SK-MEL-5 (cell line): ENCODE measurements at places on chromosomes 11 and 22.

DNA sequence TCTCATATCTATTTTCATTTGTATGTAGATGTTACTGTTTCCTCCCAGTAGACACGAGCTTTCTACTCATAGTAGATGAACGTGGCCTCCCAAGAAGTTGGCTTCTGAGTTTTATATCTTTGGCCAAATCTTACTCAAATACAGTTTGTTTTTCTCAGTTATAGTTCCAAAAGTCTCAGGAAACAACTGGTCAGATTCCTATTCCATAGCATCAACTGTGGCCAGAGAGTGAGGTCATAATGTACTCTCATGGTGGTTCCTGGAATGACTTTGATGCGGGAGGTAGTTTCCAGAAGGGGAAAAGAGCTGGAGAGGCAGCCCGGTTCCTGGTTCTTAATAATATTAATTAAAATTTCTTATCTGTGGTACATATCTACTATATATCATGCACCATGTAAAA, 77.3 kb downstream of the SLC17A6 start:
- DNase-seq = no peak

DNA sequence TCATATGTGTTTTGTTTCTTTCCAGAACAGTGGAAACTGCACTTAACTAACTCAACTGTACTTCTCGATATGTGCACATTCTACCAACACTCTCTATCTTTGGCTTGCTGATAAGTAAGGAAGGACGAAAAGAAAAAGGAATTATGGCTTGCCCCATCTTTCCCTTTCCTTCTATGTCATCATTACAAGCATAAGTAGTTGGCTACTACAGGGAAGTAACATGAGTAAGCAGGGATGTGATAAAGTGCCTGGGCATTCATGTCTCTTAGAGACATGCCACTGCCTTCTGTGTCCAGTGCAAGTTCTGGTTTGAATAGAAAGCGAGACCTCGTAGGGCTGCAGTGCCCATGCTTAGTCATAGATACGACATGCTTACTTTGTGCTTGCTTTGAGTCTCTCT, 342.5 kb downstream of the ETS1 start:
- DNase-seq = no peak

GRCh38 chr22:17964643-17965042, 59.7 kb downstream of the MICAL3 start:
- no peak for DNase-seq

GRCh38 chr11:59283311-59283710, 70.6 kb upstream of the MPEG1 start:
- no peak for DNase-seq

DNA sequence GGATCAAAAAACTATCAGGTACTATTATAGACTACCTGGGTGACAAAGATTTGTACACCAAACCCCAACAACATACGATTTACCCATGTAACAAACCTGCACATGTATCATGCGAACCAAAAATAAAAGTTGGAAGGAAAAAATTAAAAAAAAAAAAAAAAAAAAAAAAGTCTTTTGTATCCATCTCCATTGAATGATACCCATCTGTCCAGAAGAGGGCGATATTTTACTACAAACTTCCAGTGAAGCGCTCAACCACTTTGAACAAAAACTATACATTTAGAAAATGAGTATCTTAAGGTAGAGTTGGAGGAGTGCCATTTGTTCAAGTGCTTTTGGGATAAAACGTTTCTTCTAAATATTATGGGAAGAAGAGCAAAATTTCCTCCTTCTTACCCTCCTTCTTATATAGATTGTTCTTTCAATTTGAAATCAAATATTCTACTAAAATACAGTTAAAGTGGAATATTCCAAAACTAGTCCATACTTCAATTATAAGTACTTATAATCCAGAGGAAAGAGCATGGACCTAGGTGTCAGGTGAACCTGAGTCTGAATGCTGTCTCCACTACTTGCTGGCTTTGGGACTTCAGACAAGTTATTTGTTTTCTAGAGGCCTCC, 23.3 kb downstream of the ARL14EP start:
- DNase-seq = peak; percentile 79

DNA sequence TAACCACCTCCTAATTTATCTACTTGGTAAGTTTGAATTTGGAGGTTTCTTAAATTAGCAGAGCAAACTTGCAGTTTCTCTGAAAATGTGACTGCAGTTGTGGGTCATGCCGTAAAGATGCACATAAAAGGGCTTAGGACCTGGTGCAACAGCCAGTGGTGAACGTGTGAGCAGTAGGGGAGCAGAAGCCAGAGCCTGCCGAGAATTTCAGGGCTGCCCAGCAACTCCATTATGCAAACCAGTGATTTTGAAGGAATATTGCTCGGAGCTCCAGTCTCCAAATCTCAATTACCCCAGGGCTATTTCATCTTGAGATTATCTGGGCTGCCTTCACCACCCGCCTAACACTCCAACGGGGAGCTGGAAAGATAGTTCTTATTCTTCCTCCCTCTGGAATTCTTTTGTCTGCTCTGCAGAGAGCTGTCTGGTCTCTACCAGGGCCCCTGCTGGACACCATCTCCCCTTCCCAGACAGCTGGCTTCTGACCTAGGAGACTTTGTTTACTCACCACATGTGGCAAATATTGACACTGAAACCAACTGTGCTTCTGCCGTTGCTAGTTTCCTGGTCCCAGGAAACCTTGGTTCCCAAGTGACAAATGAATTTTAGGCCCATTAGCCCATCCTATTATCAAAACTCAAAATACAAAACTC, 93.9 kb downstream of the DSCAML1 start:
- no peak for DNase-seq
